ENCODE measurements at places on chromosomes 1 and 21.

DNA sequence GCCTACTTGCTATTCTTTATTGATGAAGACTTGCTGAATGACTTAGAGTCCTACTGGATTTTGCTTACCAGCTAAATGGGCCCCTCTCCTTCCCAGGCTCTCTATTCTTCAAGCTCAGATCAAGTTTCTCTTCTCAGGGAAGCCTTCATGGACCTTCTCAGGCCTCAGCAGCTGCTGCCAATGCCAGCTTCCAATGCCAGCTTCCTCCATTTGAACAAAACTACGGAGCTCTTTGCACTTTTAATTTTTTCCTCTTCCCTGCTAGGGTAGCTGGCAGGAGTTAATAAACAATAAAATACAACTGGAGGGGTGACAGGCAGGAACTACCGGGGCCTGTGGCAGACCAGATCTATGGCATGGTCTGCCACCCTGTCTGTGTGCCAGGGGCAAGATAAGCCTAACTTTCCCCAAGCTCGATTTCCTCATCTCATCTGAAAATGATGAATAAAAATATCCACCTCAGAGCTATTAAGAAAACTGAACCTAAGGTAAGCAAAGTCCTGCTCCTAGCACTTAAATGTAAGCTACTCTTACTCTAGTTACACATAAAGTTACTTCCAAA, 995 bp upstream of the IPO13 start:
- DNase-seq, result no peak

DNA sequence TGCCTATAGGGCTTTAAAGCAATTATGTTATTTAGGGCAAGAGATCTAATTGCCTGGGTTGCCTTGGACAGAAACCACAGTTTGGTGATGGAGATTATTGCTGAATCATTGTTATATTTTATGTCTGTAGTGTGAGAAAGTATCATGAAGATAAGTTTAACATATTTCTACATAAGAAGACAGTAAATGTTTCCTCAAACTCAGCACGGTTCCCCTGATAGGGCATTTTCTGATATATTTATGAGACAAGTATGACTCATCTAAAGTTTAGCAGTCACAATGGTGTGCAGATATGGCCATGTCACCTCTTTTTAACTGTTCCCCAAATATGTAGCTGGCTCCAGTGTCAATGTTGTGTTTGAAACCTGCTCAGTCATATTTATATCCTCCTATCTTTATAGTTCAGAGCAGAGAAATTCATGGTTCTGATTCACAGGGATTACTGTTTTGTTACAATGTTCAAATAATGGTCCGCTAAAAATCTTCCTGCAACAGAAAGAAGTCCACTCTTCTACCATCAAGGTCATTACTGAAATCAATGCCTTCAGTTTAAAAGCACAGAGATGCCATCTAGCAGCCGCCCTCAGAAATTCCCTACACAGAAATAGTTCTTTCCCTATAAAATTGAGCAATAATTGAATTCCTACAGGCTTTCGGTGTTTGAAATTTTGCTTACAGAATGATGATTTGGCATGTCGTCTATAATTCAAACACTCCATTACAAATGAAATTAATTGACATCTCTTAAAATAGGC, 3.7 kb downstream of the OLFM3 start:
- DNase-seq, result no peak

- no peak for DNase-seq
Measured at GRCh38 chr1:202068596-202068995, 54.1 kb upstream of the GPR37L1 start.

- DNase-seq, result peak; percentile 98
Measured at GRCh38 chr1:58592522-58593134, 15.6 kb upstream of the TACSTD2 start.

DNA sequence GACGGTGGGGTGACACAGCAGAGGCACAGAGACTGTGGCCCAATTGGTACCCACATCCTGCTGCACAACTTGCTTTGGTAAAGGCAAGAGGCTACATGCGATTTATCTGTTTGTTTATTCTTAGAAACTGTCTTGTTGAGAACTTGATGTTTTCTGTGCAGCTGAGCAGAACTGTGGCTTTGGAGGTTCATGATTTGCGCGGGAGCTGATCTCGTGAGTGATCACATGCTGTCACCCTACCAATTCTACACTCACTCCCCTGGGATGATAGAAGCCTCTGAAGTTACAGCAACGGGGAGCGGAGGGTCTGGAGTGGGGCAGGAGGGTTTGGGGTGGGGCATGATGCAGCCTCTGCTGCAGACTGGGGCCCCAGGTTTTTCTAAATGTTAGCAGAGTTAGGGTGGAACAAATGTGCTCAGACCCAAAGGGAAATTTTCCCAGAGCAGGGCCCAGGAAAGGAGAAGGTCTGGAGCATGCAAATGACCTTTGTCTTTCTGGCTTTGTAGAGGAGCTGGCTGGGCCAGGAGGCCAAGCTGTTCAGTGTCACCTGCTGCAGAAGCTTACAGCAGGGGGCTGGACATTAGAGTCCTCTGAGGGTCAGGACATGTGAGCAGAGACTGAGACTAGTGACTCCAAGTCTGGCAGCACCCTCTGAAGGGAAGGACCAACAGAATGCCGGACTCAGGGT, 83.6 kb downstream of the GRIK3 start:
- DNase-seq, result no peak

GRCh38 chr1:31760471-31761470, 3.4 kb downstream of the ADGRB2 start:
- DNase-seq, result peak; percentile 31

DNA sequence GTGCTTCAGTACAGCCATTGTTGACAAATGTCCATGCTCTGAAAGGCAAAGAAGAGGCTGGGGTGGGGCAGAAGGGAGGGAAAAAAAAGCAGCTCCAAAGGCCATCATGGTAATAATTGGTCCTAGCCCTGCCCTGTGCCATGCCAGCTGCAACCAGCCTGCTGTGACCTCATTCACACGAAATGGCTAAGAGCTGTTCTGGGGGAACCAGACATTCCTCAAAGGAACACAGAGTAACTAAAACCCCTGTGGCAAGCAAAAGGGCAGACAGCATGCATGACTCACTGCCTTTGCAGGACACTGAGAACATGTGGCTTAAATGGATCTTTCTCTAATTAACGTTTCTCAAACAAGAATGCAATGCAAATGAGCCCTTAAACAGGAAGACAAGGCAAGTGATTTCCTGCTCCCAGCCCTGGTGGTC, 42.3 kb downstream of the STYXL2 start:
- DNase-seq, result no peak

GRCh38 chr1:157624471-157624870, 26.6 kb upstream of the FCRL4 start:
- no peak for DNase-seq

GRCh38 chr1:66274634-66275033, 259.3 kb upstream of the SGIP1 start:
- no peak for DNase-seq

DNA sequence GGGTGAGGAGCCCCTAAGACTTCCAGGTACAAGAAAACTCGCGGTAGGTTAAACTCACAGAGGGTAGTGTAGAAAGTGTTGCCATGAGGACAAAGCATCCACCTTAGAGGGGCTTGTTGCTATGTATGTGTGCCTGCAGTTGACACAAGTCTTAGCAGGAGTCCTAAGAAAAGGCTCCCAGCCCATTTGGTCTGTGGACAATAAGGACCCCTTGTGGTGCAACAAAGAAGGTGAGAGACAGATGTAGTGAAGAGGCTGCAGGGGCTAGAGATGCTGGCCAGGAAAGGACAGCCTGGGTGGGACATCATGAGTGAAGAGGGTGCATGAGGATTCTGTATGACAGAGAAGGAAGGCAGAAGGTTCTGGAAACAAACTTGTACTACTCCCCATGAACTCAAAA, 36.3 kb upstream of the IL10 start:
- peak; percentile 19 for DNase-seq

GRCh38 chr1:213852107-213852506, 135.7 kb upstream of the PROX1 start:
- DNase-seq, result no peak

DNA sequence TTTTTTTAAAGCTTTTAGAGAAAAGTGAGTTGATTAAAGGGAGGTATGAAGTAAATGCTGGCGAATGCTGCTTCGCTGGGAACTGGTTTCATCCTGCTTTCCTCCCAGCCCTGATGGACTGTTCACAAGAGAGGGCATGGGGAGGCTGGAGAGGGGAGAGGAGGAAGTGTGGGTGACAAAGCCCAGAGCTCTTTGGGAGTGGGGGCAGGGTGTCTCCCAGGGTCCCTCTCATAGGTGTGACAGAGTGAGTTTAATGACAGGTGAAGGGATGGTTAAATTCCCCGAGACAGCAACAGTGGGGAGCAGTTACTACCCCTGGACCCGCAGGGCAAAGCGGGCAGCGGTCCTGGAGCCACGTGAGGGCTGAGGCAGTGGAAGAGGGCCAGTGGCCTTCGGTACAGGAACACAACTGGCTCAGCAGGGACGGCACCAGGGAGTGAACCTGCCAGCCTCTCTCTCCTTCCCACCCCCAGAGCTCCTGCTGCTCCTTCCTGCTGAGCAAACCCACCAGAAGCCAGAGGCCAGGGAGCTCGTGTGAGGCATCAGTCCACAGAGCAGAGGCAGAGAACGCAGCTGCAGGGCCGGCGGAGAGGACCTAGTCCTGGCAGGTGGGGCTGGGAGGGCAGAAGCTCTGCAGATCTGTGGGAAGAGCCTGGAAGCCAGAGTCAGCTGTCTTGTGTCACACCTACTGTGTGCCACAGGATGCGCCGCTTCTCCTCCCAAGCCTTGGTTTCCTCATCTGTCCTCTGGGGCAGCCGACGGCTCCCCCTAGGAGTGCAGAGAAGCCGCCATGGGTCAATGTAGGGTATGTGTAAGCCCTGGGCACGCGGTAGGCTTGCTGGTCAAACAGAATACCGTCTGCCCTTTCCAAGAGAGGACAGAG, 20.9 kb upstream of the LRP8 start:
- DNase-seq, result no peak

- DNase-seq, result no peak
Measured at GRCh38 chr1:203202431-203203245, 16.1 kb upstream of the CHI3L1 start.

DNA sequence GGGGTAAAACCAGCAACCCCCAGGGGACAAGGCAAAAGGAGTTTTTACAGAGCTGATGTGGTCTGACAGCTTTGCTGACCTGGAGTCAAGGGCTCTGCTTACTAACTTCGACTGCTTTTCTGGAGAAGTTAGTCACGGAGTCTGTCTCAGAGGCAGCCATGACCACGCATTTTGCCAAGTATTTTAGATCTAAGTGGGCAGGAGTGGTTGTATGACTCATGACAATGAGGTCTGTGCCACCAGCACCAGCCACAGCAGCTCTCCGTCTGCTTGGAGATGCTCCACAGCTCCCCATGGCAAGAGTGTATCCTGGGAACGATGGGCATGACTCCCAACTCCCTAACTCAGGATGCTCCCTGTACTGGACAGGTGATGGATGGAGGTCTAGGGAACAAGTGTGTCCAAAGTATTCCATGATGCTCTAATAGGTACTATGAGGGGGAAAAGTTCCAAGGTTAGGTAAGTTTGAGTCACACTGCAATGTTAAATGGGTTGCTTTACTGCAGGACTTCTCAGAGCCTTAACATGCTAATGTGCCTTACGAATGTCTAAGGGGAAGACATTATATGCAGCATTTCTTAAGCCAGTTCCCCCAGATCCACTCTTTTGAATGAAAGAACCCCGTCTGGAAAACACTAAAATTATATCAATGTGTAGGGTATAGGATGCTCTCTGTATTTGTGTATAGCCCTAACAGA, 359.0 kb downstream of the HHAT start:
- no peak for DNase-seq

GRCh38 chr1:1858382-1859086, 32.4 kb downstream of the GNB1 start:
- DNase-seq, result peak; percentile 97
